ENCODE measurements at places on chromosomes 3 and 15.
A peak's percentile ranks its signal among the peaks of the same experiment; 100 is the strongest.

GRCh38 chr3:154952553-154952952 is 127.6 kb upstream of the MME start:
- no peak for DNase-seq

- DNase-seq, result no peak
Measured at GRCh38 chr3:101758224-101758623, 20.8 kb upstream of the NXPE3 start.

- DNase-seq, result peak; percentile 97
Measured at GRCh38 chr3:25664812-25665314, at the start of gene TOP2B. TOP2B (minus strand) TSS chr3:25664907; CDS start chr3:25664297, 610 bp downstream.

DNA sequence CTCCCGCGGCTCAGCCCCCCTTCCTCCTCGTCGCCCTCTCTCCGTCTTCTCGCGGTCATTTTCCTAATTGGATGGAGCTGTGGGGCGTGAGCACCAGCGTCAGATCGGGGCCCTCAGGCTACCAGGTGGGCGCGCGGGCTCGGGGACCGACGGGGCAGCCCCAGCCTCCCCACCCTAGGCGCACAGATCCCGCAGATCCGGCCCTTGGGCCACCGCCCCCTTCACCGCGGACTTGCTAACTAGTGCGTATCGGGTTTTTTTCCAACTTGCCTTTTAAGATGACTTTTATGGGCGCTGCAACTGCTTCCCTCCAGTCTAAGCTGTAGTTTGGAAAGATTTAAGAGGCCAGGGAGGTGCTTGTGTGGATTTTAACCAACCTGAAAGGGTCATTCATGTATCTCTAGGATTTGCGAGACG is 1.3 kb downstream of the ZNF710 start:
- no peak for DNase-seq

DNA sequence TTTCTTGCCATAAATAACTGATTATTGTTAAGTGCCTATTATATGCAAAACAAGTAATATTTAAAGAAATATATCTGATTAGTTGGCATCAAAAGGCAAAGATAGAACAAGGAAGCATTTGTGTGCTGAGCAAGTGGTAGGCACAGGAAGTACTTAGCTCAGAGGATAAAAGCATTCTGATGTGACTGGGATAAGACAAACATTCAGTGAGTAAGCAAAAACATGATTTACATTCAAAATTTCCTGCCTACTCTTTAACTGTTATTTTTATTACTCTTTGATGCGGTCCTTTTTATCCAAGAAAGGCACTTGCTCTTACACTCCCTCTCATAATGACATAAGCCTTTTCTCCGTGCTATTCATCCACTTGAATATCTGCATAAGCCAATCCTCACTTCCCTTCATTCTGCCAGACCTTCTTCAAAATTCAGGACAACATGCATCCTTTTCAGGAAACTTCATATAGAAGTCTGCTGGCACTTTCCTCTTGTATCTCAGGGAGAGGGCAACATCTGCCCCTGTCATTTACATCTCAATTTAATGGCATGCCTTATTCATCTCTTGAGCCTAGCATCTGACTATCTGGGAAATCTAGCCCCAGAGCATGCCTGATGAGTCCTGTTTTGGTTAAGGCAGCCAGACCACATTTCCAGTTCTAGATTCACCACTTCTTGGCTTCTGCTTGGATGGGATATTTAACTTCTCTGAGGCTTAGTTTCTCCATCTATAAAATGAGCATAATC is 478.2 kb upstream of the ROBO2 start:
- DNase-seq, result no peak

DNA sequence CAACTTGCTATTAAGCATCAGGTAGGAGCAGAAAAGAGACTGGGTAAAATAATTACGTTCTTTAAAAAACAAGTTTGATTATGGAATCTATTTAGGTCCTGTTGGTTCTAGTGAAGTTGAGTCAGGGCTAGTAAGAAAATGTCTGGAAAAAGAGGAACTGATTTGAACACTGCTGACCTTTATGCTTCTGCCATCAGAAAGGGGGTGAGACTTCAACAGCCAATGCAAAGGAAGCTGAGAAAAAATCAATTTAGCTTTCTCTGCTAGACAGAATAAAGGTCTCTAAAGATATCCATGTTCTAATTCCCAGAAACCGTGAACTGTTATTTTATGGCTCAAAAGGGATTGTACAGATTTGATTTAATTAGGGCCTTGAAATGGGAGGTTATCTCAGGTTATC is 157.5 kb downstream of the ROBO2 start:
- DNase-seq, result no peak

- DNase-seq, result peak; percentile 30
Measured at GRCh38 chr3:126540342-126540849, 16.4 kb downstream of the CHST13 start.

DNA sequence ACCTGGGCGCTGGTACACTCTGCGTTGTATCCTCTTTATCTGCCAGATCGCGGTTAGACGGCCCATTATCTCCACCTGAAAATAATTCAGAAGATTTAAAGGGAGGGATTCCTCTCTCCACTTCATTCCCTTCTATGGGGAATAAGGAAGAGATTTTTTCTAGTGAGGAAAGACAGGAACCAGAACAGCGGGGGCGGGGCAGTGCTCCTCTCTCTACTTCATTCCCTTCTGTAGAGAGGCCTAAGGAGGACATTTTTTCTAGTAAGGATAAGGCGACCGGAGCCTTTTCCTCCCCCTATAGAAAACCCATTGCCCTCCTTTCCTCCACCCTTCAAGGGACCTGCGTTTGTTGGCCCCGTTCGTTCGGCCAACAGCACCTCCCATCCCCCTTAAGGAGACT is 8.3 kb upstream of the LIPH start:
- no peak for DNase-seq

GRCh38 chr3:32643354-32643753 is 41.6 kb upstream of the CNOT10 start:
- DNase-seq, result no peak

GRCh38 chr3:62951037-62951613 is 75.9 kb upstream of the CADPS start:
- DNase-seq, result no peak

GRCh38 chr3:103337179-103337845 is 902.5 kb downstream of the ZPLD1 start:
- no peak for DNase-seq

- DNase-seq, result no peak
Measured at GRCh38 chr15:88714782-88715372, 76.1 kb downstream of the ISG20 start.

DNA sequence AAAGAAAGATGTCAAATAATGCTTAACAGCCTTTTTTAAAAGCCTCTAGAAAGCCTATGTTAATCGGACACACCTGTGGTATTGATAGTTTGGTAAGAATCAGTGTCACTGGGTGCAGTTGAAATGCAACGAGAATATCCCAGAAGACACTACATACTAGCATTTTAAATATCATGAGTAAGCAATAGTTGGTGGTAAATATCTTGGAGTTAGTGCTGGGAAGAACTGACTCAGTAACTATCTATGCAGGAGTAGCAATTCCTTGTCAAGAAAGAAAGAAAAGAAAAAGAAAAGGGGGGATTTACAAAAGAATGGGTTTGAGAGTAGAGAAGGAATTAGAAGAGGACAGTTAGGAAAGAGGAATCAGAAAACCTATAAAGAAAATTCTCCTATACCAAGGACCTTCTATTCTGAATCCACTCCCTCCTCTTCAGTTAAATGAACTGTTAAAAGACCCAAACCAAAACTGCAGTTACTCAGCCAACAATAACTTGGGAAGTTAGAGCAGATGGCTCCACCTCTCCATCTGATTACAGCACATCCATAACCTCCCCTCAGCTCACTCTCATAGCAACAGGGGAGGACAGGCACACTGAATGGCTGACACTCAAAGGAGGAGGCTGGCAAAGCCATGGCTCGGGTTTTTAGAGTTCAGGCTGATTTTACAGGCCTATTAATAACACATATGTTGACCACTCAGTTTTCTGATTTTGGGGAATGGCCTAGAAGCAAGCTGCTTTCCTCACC is 207.6 kb upstream of the MDFIC2 start:
- DNase-seq, result no peak

DNA sequence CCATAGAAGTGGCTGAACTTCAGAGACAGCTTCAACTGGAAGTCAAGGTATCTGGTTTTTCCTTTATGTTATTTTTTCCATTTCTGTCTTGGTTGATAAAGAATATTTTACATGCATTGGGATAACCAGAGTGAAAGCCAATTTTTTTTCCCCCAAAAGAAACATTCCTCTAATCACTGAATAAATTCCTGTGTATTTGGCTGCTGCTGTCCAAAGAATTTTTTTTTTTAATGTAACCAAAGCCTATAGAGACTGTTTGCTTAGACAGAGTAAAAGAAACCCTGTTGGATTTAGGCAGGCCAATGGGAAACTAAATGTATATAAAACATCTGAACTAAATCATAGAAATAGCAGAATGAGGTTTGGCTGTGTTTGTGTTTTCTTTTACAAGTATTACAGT is 75.2 kb downstream of the CGNL1 start:
- DNase-seq, result no peak

- no peak for DNase-seq
Measured at GRCh38 chr15:47384776-47385175, 332.5 kb upstream of the SEMA6D start.

DNA sequence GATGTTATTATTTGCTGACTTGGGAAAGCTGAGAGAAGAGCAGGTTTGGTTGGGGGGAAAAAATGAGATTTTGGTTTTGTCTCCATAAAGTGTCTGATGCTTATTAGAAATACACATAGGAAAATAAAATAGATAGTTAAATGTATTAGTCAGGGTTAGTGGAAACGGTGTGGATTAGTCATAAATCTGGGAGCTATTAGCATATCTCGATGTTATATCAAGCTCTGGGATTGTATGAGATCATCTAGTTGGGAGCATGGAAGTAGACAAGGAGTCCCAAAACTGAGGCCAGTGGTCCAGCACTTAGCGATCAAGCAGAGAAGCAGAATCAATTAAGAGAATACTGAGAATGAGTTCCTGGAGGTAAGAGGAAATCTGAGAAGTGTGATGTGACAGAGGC is 845.5 kb downstream of the ROBO2 start:
- DNase-seq, result no peak

DNA sequence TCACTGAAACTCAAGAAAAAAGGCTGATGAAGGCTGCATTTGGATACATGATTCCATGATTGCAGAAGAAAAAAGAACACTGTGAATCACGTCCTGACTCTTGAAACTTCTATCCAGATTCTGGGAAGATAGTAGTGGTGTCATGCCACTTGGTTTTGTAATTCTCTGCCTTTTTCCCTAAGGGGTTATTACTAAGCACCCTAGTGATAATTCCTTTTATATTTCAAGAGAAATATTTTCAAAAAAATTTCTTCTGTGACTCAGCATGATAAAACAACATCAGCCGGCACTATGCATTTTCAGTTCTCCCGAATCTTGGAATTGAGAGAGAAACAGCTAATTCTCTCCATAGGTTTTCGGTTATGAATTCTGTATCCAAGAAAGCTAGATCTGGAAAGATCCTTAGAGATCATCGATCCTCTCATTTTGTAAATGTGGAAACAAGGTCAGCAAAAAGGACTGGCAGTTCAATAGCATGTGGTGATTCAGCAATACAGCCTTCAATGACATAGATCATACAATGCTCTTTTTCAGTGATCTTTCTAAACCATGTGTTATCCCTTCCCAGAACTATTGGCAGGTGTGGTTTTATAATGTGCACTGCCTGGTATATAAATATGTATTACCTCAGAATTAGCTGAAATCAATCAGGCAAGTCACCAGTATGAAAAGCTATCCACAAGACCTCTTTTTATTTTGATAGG is 42.6 kb upstream of the TP63 start:
- DNase-seq, result no peak

DNA sequence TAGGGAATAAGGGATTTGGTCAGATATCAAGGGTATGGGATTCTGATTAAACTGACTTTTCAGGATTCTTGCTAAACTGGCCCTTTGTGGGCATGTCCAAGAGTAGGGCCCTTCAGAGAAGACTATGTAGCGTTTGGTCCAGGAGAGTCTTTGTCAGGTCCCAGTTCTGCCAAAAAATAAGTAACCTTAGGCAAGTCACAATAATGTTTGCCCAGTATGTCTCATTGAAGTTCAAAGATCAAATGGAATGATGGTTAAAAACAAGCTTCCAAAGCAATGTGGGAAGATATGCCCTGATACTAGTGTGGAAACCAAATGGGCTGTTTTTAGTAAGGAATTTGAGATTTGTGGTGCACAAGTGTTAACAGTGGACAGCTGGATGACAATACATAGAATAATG is 454.4 kb downstream of the WDR72 start:
- DNase-seq, result no peak

- DNase-seq, result peak; percentile 23
Measured at GRCh38 chr3:179179979-179180759, 32.0 kb downstream of the PIK3CA start.

- DNase-seq, result no peak
Measured at GRCh38 chr3:8962226-8962861, 928 bp downstream of the RAD18 start.

DNA sequence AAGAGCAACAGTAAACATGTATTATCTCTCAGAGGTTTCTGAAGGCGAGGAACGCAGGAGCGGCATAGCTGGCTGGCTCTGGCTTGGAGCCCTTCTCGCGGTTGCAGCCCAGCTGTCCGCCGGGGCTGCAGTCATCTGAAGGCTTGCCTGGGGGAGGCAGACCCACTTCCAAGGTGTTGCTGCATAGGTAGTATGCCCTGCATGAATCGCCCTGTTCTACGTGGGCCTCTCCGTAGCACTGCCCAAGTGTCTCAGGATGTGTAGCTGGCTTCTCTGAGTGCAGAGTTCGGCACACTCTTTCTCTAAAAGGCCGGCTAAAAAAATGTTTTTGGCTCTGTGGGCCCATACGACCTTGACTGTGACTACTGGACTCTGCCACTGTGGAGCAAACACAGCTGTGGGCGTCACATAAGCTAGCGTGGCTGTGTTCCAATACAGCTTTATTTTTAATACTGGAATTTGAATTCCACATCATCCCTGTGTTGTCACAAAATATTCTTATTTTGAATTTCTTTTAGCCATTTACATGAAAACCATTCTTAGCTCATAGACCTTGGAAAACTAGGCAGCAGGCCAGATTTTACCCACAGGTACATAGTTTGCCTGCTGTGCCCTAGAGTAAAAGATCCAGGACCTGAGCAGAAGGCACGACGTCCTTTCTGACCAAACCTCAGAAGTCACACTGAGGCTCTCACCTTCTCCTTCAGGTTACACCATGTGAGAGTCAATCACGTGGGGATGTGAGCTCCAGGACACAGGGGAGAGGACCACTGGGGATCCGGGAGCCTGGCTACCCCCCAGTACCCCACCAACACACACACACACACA is 55.9 kb downstream of the PGPEP1L start:
- DNase-seq, result no peak

- no peak for DNase-seq
Measured at GRCh38 chr3:17874636-17875035, 132.2 kb upstream of the TBC1D5 start.
